Activated CD4-positive, alpha-beta T cell treated with anti-CD3 and anti-CD28 coated beads, Interleukin-2, amount 10 ng/mL, durations not matched to agents 7 days and 5 days (primary cell): ENCODE measurements at places on chromosomes 7 and 10.

DNA sequence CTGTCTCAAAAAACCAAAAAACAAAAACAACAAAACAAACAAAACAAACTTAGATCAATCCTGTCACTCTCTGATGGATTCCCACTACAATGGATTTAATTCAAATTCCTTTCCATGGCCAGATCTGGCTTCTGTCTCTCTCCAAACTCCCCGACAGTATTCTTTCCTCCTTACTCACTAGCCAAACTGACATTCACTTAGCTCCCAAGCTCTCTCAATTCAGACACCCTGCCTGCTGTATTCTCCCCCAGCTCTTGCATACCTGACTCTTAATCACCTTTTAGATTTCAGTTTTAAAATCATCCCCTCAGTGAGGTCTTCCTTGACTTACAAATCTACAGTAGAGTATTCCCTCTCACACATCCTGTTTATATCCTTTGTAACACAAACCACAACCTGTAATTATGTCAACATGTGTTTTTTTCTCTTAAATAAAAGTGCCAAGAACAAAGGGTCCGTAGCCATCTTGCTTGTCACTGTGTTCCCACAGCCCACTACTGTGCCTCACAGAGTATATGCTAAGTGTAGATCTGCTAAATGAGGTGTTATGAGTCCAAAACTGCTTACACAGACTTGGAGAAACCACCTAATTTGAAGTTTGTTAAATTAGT lies 14.4 kb downstream of the HERPUD2 start:
- no peak for DNase-seq

GRCh38 chr10:118850418-118851061 lies 95.8 kb upstream of the CACUL1 start:
- peak; percentile 73 for DNase-seq

- DNase-seq = no peak
These were observed 35.0 kb downstream of the IQUB start for GRCh38 chr7:123499211-123499970.

GRCh38 chr10:98262571-98262970 lies 5.4 kb downstream of the LOXL4 start:
- no peak for DNase-seq

DNA sequence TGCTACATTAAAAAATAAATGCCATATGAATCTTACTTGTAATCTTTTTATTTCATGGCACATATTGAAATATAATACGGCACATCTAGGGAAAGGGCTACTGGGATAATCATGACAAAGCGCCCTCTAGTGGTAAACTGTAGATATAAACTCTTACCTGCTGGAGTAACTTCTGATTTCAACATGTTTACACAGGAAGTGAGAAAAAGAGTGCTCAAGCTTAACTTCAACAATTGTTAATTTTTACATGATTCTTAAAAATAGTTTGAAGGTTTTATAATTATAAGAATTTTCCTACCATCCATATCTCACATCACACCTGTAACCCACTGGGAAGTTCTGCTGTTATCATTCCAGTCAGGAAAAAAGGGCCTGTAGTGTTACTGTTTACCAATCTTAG lies 2.0 kb upstream of the HEPACAM2 start:
- DNase-seq = peak; percentile 55
